Neural progenitor cell (in vitro differentiated cells): ENCODE measurements at places on chromosomes 12 and 14.

GRCh38 chr14:94775871-94776210, 5.9 kb upstream of the GSC start:
- no peak for DNase-seq

DNA sequence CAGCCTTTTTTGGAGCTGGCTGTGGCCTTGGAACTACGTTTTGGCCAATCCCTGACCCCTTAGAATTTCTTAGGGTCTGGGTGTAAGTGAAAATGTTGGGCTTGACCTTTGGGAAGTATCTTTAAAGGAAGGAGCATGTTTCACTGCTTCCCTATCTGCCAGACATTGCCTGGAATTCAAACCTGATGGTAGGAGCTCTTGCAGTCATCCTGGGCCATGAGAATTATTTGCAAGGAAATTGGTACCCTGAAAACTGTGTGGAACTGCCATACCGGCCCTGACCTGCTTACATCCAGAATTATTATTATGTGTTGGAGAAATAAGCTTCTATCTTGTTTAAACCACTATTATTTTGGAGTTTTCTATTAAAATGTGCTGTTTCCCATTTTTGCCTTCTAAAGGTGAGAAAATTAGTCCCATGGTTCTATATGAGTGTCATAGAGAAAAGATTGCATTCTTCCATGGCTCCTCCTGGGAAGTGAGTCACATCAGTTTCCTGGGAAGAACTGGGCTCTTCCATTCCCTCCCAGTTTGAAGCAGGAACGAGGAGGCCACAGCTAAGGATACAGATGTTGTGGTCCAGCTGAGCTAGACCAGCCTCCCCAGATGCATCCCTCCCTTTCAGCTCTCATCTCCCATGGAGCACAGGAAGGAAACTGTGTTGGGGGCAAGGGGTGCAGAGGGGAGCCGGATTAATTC, 9.5 kb upstream of the PGF start:
- DNase-seq, result no peak

DNA sequence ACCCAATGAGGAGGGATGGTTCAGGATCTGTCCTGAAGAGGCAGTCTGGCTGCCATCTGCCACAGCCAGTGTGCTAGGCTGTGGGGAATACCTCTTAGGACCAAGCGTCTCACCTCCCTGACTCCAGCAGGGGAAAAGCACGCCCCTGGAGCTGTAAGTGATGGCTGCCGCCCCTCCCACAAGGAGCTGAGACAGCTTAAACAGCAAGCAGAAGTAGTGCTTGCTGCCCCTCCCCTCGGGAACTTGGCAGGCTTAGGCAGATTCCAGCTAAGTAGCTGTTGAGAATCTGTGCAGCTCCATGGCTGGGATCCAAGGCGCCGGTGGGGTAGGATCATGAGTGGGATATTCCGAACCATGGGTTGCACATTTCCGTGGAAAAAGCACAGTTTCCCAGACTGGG, 360.4 kb upstream of the MDGA2 start:
- DNase-seq, result peak; percentile 28

- DNase-seq, result no peak
Observed at GRCh38 chr12:116257215-116257614, 20.3 kb downstream of the MED13L start.

- DNase-seq, result no peak
Observed at GRCh38 chr14:92610849-92611271, 97.3 kb downstream of the RIN3 start.

DNA sequence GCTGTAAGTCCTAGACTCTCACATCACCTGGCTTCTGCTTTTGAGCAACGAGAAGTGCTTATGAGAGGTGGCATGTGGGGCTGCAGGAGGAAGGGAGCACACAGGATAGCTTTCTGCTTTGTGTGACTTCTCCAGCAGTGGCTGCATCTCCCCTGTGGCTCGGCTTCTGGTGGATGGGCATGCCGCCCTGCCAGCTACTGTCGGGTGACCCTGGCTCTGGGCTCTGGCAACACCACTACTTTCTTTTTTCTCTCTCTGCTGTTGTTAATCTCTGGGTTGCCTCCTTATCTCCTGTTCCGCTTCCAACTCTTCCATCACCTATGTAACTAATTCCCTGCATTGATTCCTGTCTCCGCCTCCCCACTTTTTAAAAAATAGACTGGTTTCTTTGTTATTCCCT, 209.1 kb upstream of the DAAM1 start:
- DNase-seq, result no peak

DNA sequence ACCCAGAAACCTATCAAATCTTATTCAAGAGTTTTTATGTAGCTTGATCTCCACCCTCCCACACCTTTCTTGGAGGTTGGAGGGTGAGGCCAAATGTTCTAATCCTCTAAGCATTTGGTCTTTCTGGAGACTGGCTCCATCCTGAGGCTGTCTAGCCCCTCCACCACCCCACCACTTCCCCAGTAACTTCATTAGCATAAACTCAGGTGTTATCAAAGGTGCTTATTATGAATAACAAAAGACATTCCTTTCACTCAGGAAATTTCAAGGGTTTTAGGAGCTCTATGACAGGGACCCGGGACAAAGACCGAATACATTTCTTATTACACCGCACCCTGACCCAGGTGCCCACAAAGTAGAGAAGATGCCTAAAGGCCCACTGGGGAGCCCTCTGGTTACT, 2.8 kb upstream of the TMEM229B start:
- DNase-seq, result no peak

GRCh38 chr14:97618917-97619690, 821.9 kb downstream of the VRK1 start:
- no peak for DNase-seq

DNA sequence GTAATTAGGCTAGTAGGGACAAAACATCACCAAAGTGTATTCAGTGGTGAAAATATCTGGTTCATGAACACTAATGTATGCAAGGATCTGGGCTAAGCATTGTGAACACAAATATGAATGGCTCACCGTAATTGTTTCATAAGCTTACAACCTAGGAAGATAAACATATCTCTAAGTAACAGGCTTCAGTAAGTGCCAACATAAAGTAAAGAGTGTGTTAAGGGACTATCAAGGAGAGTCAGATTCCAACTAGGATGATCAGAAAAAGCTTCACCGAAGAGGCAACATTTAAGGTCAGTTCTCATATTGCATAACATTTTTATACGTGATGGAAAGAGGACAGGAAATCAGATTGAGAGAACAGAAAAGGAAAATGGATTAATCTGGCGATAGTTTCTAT, 29.4 kb downstream of the ABCC9 start:
- no peak for DNase-seq

DNA sequence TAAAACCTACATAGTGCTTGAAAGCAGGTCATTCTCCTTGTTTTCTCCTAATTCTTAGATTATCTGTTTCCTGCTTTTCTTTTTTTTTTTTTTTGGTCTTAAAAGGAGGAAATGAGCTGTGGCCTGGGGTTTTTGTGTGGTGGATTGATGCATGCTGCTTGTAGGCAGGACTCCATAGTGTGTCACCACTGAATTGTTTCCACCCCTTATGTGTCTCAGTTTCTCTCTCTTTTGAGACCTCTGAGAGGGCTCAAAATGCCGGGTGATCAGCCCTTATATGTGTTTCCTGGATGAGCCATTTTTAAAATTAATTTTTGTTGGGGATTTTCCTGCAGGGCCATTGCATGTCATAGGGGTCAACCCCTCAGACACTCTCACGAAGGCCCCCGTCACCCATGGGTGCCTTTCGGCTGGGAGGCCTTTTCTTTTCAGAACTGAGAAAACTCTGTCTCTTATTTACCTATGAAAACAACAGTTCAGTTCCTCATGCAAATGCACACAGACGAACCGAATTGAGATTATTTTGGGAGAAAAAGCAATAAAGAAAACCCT, 32.0 kb upstream of the LRRK2 start:
- DNase-seq, result no peak
